ENCODE measurements at places on chromosomes 4 and X.
A peak's percentile ranks its signal among the peaks of the same experiment; 100 is the strongest.

GRCh38 chr4:78951862-78952472 is 12.7 kb upstream of the PAQR3 start:
- peak; percentile 51 for DNase-seq

DNA sequence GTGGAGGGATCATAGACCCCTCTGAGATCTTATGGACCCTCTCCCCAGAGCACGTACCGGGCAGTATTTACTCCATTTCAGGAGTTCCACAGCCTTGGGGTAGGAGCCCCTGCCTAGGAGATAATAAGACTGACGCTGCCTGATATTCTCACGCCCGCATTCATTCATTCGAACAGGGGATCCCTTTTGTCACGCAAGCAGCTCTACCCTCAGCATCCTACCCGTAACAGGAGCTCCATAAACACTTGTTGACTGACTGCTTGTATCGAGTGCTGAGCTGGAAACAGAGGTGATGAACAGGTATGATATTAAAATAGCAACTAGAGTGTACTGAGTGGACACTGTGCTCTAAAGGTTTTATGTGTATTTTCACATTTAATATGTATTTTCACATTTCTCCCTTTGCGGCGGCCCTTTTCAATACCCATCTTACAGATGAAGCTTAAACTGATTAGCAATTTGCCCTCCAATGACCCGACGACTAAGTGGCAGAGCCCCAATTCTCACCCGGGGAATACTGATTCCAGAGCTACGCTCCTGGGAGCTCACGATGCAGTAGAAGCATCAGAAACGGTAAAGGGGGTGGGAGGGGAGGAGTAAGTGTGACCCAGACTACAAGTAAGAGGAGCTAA is 888 bp downstream of the RAB28 start:
- no peak for DNase-seq

GRCh38 chrX:148649145-148649795 is 148.9 kb downstream of the AFF2 start:
- DNase-seq: no peak

GRCh38 chrX:39705290-39705689 is 392.5 kb downstream of the BCOR start:
- DNase-seq: no peak

- no peak for DNase-seq
These were observed 1871.5 kb downstream of the ARAP2 start for GRCh38 chr4:34372815-34373214.

DNA sequence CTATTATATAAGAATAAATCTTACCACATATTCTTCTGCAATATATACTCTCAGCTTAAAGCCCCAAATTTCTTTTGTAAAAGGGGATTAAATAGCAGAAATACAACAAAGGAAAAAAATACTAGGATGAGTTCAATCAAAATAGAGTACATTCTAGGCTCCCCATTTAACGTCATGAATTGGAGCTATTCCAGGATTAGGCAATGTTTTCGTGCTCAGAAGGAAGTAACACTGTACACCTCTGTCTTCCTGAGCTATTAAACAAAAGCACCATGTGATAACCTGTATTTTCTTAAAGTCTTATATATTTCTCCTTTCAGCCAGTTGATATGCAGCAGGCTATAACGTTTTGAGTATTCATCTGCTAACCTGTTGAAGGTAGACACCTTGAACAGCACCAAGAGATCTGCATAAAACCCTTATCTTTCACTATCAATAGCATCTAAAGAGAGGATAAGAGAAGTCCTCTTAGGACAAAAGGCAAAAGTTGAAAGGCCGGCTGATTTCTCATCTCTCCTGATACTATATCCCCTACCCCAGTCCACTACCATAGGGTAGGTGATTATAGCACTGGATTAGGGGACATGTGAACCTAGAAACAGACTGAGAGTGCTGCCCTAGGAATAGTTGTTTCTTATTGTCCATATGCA is 31.5 kb downstream of the TEC start:
- DNase-seq: no peak

DNA sequence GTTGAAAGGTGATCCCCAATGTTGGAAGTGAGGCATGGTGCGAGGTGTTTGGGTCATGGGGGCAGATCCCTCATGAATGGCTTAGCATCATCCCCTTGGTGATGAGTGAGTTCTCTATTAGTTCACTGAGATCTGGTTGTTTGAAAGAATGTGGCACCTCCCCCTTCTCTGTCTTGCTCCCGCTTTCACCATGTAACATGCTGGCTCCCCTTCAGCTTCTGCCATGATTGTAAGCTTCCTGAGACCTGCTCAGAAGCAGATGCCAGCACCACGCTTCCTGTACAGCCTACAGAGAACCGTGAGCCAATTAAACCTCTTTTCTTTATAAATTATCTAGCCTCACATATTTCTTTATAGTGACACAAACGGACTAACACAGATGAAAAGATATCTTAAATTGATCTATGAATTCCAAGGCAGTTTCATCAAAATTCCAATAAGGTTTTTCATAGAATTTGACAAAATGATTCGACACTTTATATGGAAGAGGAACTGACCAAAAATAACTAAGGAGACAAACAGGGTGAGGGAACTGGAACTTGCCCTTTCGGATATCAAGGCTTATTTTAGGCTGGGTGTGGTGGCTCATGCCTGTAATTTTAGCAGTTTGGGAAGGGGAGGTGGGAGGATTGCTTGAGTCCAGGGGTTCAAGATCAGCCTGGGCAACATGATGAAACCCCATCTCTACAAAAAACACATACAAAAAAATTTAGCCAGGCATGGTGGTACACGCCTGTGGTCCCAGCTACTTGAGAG is 56.9 kb upstream of the OGT start:
- no peak for DNase-seq

DNA sequence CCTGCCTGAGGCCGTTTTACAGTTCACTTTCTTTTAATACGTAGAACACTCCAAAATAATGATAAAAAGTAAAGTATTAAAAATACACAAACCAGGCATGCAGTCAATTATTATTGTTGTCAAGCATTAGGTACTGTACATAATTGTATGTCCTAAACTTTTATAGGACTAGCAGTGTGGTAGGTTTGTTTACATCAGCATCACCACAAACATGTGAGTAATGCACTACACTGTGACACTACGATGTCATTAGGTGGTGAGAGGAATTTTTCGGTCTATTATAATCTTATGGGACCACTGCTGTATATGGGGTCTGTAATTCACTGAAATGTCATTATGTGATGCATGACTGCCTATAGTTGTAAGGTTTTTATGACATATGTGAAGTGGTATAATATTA is 149.5 kb upstream of the SH3RF1 start:
- DNase-seq: no peak

GRCh38 chrX:724256-724655 is 93.7 kb downstream of the SHOX start:
- no peak for DNase-seq

GRCh38 chr4:175469514-175469913 is 342.6 kb downstream of the GPM6A start:
- DNase-seq: no peak

- no peak for DNase-seq
These were observed 6.0 kb upstream of the CCKAR start for GRCh38 chr4:26496207-26496783.

DNA sequence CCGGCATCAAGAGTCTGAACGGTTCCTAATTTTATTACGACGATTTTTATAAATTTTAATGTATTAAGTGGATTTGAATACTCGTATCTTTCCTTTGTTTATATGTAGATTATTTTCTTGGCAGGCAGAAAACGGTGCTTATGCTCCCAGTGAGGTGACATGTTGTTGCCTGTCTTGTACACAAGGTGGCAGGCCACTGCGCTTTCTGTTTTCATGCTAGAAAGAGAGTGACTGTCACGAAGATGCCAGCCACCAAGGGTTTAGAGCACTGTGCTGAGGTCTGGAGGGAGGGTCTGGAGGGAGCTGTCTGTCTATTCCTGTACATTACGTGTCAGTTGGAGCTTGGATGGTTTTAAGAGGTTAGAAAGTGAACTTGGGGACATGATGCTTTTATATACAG is 87.7 kb downstream of the SHROOM2 start:
- DNase-seq: peak; percentile 22

DNA sequence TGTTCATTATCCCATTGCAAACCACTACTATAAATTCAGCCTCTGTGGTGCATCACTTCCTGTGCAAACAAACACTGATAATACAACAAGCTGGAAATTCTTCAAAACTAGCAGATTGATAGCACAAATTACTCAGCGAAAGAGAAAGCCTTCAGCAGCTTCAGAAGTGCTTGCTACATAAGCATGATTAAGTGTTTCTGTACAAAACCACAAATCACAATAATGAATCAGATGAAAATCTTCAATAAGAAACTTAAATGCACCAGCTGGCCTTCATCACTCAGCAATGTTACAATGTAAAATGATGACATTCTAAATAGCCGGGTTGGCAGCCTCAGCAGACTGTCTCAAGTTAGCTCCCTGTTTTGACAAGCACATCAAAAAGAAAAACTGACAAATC is 262.2 kb downstream of the SPOCK3 start:
- no peak for DNase-seq

DNA sequence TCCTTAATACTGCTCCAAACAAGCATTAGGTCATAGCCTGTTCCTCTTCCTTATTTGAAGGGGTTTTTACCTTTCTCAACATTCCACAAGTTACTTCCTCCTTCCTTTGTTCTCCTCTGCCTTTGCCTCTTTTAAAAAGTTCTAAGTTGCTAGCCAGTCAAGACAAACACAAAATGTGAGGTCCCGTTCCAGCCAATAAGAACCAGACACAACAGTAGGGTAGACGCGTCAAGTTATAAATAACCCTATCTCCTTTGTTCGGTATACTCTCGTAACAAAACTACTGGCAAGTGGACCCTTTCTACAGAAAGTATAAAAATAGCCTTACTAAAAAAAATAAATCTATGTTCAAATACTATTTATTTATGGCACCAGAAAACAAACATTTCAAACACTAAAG is 6.3 kb upstream of the ACE2 start:
- no peak for DNase-seq

- DNase-seq: no peak
These were observed 38.1 kb downstream of the FRG2 start for GRCh38 chr4:189988877-189989431.

DNA sequence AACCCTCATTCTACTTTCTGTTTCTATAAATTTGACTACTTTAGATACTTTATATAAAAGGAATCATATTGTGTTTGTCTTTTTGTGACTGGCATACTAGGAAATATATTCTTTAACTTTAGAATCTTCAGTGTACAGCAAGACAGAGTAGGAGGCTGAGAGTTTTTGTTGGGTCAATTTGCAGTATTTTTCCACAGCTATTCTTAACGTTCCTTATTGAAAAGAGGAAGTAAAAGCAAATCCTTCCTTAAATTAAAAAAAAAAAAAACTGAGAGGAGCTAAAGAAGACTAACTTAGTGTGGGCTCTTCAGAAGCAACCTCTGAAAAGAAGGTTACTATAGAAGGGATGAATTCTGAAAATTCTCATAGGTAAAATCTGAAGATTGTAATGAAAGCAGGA is 1194.6 kb downstream of the ADGRL3 start:
- DNase-seq: no peak

- DNase-seq: no peak
These were observed 12.2 kb downstream of the XPNPEP2 start for GRCh38 chrX:129750971-129751370.

GRCh38 chr4:4568806-4569427 is 27.1 kb upstream of the STX18 start:
- DNase-seq: no peak

DNA sequence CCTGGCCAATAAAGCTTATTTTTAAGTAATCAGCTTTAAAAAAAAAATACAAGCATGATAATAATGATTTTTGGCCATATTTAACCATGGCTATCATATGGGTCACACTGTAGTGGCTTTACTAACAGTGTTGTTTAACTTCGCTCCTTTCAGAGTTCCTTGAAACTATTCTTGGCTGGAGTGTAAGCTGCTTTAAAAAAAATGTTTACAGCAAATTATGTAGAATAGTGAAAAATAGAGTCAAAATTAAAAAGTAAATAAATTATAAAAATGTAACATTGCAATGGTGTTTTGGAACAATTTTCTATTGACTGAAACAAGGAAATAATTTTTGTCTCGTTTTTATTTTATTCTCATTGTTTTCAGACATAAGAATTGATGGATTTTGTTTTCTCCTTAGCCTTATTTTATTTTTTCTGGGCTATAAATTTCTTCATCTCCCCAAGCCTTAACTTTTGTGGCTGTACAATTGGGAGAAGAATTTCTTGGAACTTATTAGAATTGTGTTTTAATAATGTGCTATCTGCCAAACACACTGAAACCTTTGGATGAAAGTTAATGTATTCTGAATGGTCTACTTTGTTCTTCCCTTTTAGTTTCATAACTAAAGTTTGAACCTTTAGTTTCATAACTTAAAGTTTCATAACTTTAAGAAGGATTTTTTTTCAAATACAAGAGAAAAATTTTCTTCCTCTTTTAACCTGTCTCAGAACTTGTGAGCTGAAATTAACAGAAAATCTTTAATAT is 182.0 kb downstream of the ARHGAP24 start:
- no peak for DNase-seq

GRCh38 chr4:42150653-42151567 is 1.5 kb downstream of the BEND4 start:
- DNase-seq: no peak

DNA sequence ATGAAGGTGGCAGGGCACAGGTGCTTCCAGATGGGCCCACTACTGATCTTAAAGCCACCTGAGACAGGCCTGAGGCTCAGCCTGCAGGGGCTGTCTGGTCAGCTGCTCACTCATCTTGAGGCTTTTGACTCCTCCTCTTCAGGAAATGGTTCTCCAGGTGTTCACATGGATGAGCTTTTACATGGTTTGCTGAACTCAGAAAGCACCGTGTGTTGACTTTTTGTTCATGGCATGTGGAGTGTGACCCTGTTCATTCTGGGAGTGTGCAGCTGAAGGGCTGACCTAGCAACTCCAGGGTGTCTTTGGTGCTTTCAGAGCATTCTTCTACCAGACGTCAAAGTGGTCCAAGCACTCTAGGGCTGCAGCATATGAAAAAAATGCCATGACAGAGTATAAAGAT is 111.1 kb downstream of the CCNG2 start:
- no peak for DNase-seq

- DNase-seq: no peak
These were observed 34.5 kb downstream of the KDM5C start for GRCh38 chrX:53190363-53190960.

- no peak for DNase-seq
These were observed 124.0 kb downstream of the KIT start for GRCh38 chr4:54781756-54782155.

GRCh38 chrX:107683124-107683895 is 55.0 kb downstream of the PRPS1 start:
- DNase-seq: no peak

GRCh38 chr4:93394545-93395081 is 433.9 kb upstream of the ATOH1 start:
- DNase-seq: no peak

Measured in CD4-positive, alpha-beta T cell treated with Interleukin-15 for 4 hours (primary cell).